ENCODE measurements at places on chromosomes 4 and X. TPM values are rescaled to one million over a fixed set of nuclear protein-coding genes. Genes with fewer than 3 reads are reported as not detected.

DNA sequence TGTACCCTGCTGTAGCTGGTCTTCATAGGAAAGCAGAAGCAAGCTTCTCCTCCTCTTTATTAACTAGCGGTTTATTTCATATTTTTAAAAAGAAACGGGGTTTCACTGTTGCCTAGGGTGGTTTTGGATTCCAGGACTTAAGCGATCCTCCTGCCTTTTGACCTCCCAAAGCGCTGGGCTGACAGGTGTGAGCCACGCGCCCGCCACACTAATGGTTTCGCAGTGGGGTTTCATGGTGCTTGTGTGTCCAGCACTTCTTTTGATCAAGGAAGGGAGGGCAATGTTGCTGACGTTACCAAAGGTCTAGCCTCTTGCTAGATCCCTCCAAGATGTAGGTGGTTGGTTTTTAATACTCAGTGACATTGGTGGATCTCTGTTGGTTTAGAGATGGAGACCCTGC, 1.4 kb downstream of the MAEA start:
- no peak for DNase-seq

- DNase-seq: peak; percentile 9
Observed at GRCh38 chrX:68443155-68443868, 10.0 kb upstream of the OPHN1 start.

DNA sequence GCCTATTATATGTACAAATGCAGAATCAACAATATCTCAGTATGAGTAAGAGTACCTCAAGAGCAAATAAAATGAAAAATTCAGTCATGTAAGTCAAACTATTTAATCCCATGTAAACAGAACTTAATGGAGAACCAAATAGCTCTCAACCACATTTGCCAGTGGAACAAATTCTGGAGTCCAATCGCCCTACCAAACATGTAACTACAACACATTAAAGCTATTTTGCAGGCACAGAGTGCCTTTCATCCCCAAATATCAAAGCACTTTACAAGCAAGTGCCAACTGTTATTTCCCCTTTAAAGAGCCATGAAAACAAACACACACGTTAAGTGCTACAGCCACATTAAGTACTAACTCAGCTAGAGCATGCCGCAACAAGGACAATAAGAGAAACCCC, 51.3 kb downstream of the PCDH19 start:
- no peak for DNase-seq

DNA sequence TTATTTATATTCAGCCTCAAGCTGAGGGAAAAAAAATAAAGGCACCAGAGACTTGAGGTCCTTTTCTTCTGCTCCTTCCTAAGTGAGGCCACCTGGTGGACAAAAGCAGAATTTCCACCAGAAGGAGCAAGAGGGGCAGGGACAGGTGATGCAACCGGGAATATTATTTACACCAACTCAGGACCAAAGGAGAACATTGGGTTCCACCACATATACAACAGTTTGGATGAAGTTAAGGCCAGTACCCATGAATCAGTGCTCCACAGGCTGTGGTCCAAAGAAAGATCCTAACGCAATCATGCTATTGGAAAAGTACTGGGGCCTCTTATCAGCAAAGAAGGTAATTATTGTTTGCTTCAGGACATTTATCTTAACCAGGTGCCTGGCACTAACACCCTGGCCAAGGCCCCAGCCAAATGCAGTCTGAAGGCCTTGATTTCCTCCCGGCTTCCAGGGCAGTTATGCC, 57.4 kb downstream of the TSC22D3 start:
- peak; percentile 47 for DNase-seq

DAPP1 gene
- total RNA-seq: 21.4 TPM

DNA sequence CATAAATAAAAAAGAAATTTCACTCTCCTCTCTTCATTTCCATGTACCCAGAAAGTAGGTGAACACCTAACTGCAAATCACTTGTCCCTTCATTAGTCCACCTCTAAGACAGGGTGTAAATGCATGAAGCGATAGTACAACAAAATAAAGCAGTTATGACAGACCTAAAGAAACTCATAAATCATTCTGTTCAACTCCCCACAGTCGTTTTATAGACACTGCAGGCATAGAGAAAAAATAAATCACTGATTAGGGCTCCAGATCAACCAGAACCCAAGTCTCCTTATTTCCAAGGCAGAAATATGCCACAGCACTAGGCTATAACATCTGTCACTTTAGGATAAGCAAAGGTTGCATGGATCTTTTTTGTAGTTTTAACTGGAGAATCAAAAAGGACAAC, 3.0 kb downstream of the RASGEF1B start:
- DNase-seq: no peak

CLDN22 gene
- not detected for total RNA-seq

PPP4R3C gene
- not detected for total RNA-seq

DNA sequence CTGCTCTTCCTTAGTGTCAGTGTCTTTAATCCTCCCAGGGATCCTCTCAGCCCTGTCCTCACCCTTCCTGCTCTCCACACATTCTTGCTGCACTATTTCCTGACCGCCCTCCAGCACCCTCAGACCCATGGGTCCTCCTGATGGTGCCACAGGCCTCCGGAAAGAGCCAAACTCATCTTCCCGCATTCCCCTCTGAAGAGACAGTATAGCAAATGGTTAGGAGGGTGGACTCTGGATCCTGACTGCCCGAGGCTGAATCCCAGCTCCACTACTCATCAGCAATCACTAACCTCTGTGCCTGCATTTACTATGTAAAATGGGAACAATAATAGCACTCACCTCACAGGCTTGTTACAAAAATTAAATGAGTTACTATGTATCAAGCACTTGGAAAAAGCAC, 6.2 kb downstream of the SUV39H1 start:
- no peak for DNase-seq

GRCh38 chr4:100649417-100649816, 131.6 kb upstream of the EMCN start:
- no peak for DNase-seq

PPARGC1A gene
- total RNA-seq: not detected

SPATA4 gene
- not detected for total RNA-seq

GRCh38 chr4:110902500-110902899, 279.6 kb upstream of the PITX2 start:
- no peak for DNase-seq

UNC5C gene
- 0.14 TPM for total RNA-seq

DNA sequence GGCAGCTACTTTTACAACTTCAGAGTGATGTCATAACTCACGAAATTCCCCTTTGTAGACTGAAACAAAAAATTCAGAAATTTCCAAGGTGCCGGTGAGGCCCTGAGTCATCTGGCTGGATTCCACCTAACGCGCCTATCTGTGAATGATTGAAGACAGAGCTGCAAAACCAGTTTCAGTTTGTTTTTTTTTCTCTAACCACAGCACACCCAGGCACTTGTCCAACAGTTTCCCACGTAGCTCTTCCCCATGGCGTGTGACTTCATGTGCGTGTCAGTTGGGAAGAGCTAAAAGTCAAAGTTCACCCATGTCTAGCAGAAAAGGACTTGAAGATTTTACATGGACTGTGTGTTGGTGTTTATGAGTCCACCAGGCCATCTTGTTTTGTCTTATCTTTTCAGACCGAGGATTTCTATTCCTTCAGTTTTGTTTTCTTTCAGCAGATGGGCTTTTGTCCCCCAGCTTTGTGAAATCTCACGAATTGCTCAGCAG, 16.4 kb downstream of the TCEANC start:
- no peak for DNase-seq

- no peak for DNase-seq
Observed at GRCh38 chr4:148090503-148091476, 351.4 kb downstream of the NR3C2 start.

GRCh38 chr4:170374770-170375169, 285.0 kb upstream of the AADAT start:
- no peak for DNase-seq

RNF212 gene
- total RNA-seq: 0.85 TPM

DNA sequence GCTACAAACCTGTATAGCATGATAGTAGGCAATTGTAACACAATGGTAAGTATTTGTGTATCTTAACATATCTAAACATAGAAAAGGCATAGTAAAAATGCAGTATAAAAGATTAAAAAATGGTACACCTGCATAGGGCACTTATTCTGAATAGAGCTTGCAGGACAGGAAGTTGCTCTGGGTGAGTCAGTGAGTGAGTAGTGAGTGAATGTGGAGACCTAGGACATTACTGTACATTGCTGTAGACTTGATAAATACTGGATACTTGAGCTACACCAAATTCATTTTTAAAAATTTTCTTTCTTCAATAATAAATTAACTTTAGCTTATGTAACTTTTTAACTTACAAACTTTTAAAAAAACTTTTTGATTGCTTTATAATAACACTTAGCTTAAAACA, 68.2 kb upstream of the MAML3 start:
- DNase-seq: no peak

SULT1B1 gene
- total RNA-seq: 0.11 TPM

Data from activated T-helper 2 cell treated with anti-CD3 and anti-CD28 coated beads, Interferon-gamma antibody, Interleukin-2, Interleukin-4, amounts not matched to agents 10 μg/mL and 5 μg/mL and 100 μg/mL, durations not matched to agents 14 hours and 24 hours and 36 hours (primary cell).